ENCODE measurements at places on chromosomes 7 and 10.

DNA sequence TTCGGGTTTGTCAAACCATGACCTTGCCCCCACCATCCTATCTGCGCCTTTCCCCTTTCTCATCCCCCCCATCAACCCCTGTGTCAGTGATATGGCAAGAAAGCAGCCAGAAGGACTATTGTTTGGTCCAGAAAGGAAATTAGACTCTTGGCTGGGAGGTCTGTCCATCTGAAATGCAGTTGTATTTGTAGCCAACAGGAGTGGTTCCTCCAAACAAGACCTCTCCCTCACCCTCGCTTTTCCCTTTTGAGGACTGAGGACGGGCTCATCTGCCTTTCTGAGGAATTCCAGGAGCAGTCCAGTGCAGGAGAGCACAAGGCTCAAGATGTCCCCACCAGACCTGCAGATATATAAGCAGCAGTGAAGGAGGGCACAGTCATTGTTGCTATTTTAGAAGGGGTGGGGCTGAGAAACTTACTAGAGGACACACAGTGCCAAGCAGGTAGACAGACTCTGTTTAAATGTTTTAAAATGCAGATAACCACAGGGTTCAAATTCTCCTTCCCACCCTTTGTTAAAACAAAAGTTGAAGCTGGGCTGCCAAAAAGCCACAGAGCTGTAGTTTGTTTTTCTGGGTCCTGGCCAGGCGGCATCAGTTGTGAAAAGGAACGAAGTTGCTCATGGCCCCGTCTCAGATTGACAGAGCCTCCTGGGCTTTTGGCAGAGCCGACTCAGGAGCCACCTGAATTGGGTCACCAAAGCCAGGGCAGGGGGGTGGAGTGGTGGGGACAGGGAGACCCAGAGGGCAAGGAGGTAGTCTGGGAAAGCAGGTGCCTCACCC is 37.3 kb downstream of the CYP17A1 start:
- DNase-seq: no peak

GRCh38 chr7:143012409-143012808 is 14.5 kb downstream of the OR9A2 start:
- DNase-seq: no peak

- no peak for DNase-seq
Observed at GRCh38 chr10:78155722-78156121, 122.1 kb downstream of the RPS24 start.

- DNase-seq: peak; percentile 74
Observed at GRCh38 chr10:60114765-60115586, 208.6 kb upstream of the CCDC6 start.

DNA sequence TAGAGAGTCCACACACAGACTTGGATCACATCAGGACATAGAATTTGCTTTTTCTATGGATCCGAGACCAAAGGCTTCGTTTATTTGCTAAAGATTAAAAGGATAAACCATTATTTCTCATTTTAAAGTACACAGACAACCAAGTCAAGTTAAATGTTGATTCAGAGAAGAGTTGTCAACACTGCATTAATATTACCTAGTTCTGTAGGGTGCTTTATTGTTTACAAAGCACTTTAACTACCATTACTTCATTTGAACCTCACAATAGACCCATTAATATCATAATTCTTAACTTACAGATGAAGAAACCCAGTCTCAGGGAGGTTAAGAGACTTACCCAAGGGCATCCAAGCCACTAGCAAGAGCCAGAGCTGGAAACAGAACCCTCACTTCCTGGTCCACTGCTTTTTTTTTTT is 43.2 kb upstream of the GSAP start:
- DNase-seq: no peak

DNA sequence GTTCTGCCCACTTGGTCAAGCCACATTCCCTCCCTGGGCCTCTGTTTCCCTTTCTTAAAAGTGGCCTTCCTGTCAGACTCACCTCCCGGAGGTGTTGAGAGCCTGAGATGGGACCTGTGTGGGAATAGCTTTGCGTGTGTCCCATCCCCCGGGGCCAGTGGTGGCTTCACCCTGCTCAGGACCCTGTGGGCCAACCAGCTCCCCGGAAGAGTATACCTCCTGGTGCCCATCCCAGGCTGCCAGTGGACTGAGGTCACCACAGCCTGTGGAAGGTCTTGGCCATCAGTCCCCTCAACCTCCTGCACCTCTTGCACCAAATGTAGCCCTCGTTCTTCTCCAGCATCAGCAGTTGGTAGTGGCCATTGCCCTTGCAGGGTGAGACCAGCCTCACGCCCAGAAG is 145.1 kb downstream of the RGS10 start:
- DNase-seq: no peak

DNA sequence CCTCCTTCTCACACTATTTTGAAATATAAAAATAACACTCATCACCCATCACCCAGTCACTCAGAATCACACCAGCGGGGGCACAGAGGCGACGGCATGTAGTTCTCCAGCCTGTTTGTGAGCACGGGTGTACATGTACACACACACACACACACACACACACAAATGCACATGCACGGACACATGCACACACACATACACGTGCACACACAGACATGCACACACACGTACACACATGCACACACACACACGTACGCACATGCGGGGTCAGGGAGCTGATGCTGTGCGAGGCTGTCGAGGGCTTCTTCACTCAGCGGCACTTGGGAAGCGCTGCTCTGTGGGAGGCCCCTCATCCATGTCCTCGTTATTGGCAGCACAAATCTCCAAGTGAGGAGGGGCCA is 178.8 kb downstream of the ELFN1 start:
- DNase-seq: no peak

GRCh38 chr7:99312316-99313203 is 13.1 kb upstream of the ARPC1A start:
- DNase-seq: peak; percentile 78

GRCh38 chr10:45660876-45661411 is 11.6 kb downstream of the ZFAND4 start:
- DNase-seq: peak; percentile 7

DNA sequence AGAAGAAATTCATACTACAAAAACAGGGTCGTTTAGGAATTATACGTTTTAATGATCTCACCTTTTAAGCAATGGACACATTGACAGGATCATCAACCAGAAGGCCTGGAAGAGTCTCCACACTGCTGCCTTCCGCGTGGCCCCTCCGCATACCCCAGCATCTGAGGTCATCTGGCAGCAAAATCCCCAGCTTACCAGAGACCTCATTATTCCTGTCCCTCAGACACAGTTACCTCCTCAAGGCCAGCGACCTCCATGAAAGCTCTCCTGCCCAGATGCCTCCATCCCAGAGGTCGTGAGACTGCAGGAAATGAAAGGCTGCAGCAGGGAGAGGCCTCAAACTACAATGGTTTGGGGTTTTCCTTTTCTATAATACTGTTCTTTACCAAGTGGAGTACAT is 14.8 kb upstream of the GSAP start:
- DNase-seq: no peak

- DNase-seq: no peak
Observed at GRCh38 chr7:107744345-107744750, 406 bp downstream of the CBLL1 start.

DNA sequence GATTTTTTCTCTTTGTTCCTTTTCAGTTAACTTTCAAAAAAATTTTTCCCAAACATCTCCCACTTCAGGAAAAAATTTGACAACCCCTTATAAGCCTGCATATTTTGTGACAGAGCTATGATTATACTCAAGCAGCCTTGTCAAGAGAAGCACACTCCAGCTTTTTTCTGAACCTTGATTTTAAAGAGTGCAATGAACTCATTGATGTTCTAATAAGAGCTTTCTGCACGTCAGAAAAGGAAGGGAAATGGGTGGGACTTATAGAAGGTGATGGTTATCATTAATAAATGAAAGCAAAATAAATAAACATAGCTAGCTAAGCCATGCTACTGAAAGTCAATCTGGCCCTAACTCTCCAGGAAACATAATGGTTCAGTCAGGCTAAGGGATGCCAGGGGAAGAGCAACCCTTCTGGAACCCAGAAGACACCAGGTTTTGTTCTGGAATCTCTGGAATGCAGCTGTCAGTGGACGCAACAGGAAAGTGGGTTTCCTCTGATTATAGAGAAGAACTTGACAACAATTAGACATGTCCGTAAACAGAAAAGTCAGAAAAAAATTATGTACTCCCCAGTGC is 76.1 kb downstream of the NHLRC2 start:
- DNase-seq: no peak

GRCh38 chr7:33554046-33554445 is 351.3 kb upstream of the BMPER start:
- DNase-seq: no peak

- no peak for DNase-seq
Observed at GRCh38 chr7:21639206-21639868, 96.5 kb downstream of the DNAH11 start.

DNA sequence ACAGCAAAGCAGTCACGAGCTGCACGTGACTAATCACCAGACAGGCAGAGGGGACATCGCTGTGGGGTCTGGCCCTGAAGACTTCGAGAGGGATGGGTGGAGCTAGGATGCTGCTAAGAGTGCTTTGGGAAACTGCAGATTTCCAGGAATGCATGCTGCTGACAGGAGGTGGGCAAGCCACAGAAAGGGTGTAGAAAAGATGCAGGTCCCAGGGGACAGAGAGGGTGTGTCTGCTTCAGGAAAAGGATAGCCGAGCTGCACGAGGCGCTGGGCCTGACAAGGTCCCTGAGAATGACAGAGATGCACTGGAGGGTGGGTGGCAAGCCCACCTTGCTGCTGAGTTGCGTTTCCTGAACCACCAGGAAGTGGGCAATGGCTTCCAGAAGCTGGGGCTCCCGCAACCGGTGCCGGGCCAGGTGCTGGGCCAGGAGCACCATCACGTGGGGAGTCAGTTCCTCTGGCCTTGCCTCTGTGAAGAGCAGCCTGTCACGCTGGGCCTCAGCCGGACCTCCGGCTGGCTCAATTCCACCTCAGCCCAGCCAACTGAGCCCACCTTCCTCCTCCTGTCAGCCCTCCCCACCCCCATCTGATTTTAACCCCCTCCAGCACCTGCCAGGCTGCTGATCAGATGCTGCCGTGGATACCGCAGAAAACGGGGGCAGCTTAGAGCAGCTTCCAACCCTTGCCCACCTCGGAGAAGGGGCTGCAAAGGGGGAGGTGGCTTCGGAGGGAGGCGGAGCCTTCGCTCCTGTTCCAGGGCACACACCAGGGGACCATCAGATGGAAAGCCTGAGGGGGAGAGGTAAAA is 2.2 kb downstream of the FASTK start:
- DNase-seq: peak; percentile 46

- DNase-seq: no peak
Observed at GRCh38 chr7:66400400-66400799, 195.3 kb downstream of the TPST1 start.

GRCh38 chr7:38432671-38433070 is 159.2 kb upstream of the TARP start:
- no peak for DNase-seq

DNA sequence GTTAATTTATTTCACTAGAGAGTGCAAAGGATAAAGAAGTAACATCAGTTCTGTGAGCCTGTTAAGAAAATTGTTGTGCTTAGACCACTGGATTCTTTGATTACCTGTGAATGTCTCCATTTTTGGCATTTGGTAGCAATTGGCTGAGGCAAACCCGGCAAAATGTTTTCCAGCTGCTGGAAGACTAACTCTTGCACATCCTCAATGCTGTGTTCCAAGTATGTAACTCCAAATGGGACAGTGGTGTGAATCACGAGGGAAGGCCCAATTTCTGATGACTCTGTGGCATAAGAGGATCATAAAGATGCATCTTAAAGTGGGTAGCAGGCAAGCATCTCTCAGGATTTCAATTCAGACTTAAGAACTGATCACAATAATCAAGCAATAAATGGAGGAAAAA is 268.8 kb downstream of the RNLS start:
- no peak for DNase-seq

DNA sequence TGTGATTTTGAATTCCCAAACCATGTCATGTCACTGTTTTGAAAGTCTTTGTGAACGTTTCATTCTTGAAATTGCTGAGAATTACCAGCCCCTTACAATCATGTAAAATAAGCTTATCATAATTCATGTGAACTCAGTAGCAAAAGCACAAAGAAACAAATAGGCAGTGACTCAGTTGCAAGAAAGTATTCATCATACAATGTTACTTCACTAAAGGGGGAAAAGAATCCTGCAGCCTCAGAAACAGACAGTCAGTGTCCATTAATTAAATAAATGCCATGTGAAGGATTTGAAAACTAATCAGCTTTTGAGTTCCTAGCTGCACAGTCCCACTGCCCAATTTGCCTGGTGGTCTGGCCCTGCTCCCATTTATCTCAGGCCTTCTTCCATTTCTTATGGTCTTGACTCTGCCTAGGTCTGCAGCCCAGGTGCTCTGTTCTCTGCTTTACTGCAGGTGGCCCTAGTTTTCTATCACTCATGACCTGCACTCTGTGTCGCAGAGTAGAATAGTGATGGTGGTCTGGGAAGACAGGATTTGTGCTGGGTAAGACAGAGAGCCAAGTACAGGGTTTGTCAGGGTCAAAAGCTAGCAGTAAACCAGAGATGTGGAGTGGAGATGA is 99.7 kb downstream of the PLCE1 start:
- no peak for DNase-seq

- no peak for DNase-seq
Observed at GRCh38 chr10:69677985-69678654, 48.1 kb downstream of the FAM241B start.

GRCh38 chr7:88344956-88345832 is 38.5 kb upstream of the STEAP4 start:
- DNase-seq: peak; percentile 82

- DNase-seq: no peak
Observed at GRCh38 chr10:104478380-104478779, 124.7 kb downstream of the CFAP58 start.

DNA sequence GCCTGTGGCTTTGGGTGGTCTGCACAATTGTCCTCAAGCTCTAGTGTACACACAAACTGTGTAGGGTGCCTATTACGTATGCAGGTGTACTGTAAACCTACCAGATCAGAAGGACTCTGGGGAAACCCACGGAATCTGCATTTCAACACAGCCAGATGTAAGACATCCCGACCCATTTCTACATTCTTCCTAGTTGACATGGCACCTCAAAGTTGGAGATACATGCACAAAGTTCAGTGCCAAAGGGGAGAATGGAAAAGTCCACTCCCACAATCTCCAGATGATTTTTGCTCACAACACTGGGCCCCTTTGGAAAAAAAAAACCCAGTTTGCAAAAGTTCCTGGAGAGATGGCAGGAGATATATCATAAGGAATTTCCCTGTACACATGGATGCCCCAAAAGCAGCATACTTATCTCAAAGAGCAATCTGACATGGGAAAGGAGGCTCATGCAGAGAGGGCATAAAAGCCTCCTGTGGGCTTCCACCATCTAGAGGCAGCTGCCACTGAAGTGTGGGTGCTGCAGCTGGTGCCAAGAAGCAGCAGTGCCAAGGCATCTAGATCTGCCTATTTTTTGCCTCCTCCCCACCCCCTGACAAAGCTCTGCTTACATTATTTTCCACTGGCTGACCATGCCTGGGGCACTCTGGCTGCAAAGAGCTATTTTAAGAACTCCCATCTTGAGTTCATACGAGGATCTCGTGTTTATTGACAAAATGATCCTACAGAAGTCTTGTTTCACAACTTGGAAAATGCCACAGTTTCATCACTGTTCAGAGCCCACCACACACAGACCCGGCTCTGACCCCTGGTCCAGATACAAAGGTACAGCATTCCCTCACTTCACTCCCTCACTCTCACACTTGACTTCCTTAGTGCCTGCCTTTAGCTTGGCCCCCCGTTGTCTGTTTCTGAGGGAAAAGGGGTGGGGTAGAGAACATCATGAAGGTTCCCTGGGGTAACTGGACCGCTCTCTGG is 12.9 kb downstream of the TECTB start:
- DNase-seq: no peak
